ENCODE measurements at places on chromosomes 16 and 17.

DNA sequence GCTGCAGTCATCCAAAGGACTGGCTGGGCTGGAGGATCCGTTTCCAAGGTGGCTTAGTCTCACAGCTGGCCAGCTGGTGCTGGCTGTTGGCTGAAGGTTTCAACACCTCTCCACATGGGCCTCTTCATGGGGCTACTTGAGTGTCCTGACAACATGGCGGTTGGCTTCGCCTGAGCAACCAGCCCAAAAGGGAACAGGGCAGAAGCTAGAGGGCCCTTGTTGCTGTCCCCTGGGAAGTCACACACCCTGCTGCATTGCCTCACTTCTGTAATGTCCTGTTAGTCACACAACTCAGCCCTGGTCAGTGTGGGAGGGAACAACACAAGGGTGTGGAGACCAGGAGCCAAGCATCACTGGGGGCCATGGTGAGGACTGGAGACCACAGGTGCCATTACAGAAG is 36.6 kb downstream of the C16orf78 start:
- DNase-seq: no peak

DNA sequence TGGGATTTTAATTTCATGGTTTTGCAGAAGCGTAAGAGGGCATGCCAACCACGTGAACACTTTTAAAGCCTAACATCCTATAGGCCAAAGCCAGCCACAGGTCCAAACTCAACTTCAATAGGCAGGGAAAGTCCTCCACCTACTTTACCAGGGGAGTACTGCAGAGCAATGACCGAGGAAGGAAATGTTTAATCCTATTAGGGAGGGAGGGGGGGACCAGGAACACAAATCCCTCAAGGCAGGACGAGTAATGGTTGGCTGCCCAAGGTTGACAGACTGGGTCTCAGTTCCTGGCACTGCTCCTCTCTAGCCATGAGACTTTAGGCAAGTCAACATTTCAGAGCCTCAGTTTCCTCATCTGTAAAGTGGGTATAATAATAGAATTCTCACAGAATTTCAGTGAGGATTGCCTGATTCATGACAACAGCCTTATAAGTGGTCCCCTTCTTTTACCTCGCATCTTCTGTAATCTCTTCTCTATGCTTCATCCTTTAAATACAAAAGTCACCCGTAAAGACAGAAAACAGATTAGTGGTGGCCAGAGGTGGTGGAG is 315.8 kb downstream of the HAPSTR1 start:
- DNase-seq: no peak

GRCh38 chr17:38579934-38580333 is 25.8 kb downstream of the SRCIN1 start:
- DNase-seq: no peak

DNA sequence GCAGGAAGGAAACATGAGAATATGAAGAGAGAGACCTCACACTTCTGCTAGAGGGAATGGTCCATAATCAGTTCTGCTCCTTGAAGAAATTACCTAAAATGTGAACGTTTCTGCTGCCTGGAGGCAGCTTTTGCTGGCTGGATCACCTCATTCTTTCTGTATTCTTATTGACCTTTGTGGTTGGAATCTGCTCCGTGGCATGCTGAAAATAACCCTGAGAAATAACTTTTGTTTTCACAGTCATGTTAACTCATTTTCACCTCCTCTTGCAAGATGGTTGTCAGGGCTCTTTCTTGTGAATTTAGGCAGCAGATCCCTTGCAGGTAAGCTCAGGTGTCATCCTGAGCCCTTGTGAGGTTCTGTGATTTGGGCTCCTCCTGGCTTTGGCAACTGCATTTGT is 70.2 kb downstream of the IRF8 start:
- DNase-seq: no peak

DNA sequence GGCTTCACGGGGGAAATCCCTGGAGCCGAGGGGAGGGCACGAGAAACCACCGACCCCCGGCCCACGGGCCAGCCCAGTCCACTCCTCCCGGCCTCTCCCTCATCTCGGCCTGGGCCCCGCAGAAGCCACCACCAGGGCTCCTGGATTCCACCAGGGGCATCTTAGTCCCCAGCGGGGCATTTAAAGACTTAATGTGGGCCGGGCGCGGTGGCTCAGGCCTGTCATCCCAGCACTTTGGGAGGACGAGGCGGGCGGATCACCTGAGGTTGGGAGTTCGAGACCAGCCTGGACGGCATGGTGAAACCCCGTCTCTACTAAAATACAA is 24.1 kb upstream of the ABR start:
- no peak for DNase-seq

GRCh38 chr16:53886482-53887378 is 182.8 kb downstream of the FTO start:
- DNase-seq: no peak

GRCh38 chr17:62867303-62867702 is 59.2 kb upstream of the MARCHF10 start:
- no peak for DNase-seq

- DNase-seq: no peak
Observed at GRCh38 chr17:50837286-50837979, 2.0 kb downstream of the WFIKKN2 start.

- DNase-seq: no peak
Observed at GRCh38 chr17:35906191-35906925, 24.2 kb downstream of the RDM1 start.

GRCh38 chr16:52906281-52906680 is 146.4 kb downstream of the CHD9NB start:
- DNase-seq: no peak

GRCh38 chr17:47841488-47842291 is 617 bp upstream of the SCRN2 start:
- DNase-seq: no peak

- no peak for DNase-seq
Observed at GRCh38 chr16:71670537-71670936, 44.6 kb downstream of the MARVELD3 start.

GRCh38 chr16:50388496-50388895 is 19.7 kb upstream of the BRD7 start:
- DNase-seq: no peak

DNA sequence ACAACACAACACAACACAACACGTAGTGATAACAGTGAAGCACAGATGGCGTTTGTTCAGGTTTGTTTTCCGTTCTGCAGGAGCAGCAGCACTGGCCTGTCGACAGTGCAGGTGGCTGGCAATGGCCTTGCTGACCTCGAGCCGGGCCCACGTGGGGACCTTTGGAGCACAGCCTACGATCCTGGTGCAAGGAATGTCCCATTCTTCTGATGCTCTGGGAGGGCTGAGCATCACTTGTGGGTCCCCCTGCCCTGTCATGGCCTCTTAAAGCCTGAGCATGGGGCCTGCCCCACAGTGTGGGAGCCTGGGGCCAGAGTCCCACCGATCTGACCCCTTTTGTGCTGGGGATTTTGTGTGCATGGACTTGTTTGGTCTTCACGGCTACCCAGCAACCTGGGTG is 6.8 kb downstream of the MAP2K3 start:
- DNase-seq: no peak

Data from stimulated activated naive CD4-positive, alpha-beta T cell (primary cell).